ENCODE measurements at places on chromosomes 7 and 10.

- no peak for DNase-seq
Observed at GRCh38 chr7:50404392-50404791, 45.8 kb downstream of the FIGNL1 start.

DNA sequence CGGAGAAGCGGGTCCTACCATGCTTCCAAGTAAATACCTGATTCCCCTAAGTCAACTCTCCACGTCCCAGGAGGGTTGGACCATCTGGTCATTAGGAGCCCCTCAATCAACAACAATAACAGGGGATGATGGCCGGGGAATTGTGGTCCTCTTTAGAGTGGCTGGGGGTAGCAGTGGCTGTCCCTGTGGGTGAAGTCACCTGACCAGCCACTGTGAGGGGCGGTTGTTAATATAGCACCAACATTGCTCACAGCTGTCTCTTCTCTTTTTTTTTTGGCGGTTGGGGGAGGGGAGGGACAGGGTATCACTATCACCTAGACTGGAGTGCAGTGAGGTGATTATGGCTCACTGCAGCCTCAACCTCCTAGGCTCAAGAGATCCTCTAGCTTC, 67.9 kb downstream of the SPDYE5 start:
- DNase-seq, result no peak

DNA sequence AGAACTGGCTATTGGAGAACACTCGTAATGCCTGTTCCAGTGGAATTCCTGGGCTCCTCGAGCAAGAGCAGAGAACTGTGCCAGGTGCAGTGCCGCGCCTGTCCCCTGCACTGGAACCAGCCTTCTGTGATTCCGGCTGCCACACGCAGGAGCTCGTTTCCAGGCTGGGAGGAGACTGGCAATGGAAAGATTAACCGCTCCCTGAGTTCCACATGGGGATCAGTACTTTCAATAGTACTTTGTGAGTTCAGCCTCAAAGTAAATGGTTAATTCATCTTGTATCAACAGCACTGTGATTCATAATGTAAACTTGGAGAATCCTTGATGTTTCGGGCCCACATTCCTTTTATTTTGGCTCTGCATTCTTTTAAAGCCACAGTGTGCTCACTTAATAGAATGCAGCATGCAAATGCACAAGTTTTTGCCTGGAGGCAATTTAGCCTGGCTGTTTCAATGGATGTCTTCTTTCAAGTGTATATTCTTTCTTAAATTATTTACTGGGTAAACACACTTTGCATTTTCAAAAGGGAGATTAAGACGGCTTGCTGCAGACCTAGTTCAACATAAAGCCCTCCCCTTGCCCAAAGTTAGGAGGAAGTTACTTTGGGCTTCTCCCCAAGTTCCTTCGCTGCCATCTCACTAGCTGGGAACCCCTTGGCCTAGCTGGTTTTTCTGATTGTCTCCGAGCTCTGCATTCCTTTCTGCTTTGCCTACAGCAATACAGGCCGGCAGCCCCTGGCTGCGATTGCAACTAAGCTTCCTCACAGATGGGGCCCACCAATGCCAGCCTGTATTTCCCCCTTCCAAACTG, 138.1 kb upstream of the TCF7L2 start:
- peak; percentile 89 for DNase-seq

DNA sequence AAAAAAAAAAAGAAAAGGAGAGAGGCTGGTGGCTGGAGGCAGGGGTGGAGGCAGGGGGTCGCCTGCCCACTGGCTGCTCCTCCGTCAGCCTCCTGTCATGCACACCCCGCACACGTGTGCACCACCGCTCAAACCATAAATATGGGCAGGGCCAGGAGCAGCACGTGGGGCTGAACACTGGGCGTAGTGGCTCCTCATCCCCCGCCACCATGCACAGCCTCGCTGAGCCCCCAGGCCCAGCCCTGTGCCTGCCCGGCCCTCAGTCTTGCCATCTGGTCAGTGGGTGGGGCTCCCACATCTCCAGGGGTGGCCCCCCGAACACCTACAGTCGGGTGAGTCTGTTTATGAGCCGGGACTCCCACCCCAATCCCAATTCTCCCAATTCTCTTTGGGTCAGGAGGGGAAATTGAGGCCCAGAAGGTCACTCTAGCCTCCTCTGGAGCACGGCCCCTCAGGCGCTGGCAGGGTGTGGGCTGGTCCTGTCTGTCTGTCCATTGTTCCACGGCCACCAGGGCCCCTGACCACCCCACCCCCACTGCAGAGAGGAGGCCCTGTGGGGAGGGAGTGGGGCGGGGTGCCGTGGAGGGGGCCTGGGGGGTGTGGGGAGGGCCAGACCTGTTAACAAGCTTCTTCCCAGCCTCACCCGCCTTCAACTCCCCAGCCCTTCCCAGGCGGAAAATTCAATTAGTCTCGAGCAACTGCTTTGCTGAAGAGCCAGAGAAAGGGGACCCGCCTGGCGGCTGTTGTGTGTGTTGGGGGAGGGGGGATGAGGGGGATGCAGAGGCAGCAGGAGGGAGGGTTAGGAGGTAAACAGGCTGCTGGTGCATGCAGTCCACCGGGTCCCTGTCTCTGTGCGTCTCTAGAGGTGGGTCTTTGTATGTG, 19.5 kb upstream of the GRIFIN start:
- DNase-seq, result no peak
